Activated CD8-positive, alpha-beta T cell treated with anti-CD3 and anti-CD28 coated beads, Interleukin-2, amount 10 ng/mL, durations not matched to agents 7 days and 5 days (primary cell): ENCODE measurements at places on chromosomes 5 and 9. TPM values are rescaled to one million over a fixed set of nuclear protein-coding genes. Genes with fewer than 3 reads are reported as not detected.

The PCDHB14 gene
- not detected for total RNA-seq

The IL12B gene
- not detected for total RNA-seq

The SOHLH1 gene
- not detected for total RNA-seq

The ACTBL2 gene
- not detected for total RNA-seq

The PCDHA13 gene
- total RNA-seq, result not detected

The HAVCR2 gene
- total RNA-seq, result 78.7 TPM

The PCDHA9 gene
- total RNA-seq, result not detected

The PCDHGA11 gene
- not detected for total RNA-seq

The IL4 gene
- total RNA-seq, result not detected

The CRHBP gene
- total RNA-seq, result 0.29 TPM

DNA sequence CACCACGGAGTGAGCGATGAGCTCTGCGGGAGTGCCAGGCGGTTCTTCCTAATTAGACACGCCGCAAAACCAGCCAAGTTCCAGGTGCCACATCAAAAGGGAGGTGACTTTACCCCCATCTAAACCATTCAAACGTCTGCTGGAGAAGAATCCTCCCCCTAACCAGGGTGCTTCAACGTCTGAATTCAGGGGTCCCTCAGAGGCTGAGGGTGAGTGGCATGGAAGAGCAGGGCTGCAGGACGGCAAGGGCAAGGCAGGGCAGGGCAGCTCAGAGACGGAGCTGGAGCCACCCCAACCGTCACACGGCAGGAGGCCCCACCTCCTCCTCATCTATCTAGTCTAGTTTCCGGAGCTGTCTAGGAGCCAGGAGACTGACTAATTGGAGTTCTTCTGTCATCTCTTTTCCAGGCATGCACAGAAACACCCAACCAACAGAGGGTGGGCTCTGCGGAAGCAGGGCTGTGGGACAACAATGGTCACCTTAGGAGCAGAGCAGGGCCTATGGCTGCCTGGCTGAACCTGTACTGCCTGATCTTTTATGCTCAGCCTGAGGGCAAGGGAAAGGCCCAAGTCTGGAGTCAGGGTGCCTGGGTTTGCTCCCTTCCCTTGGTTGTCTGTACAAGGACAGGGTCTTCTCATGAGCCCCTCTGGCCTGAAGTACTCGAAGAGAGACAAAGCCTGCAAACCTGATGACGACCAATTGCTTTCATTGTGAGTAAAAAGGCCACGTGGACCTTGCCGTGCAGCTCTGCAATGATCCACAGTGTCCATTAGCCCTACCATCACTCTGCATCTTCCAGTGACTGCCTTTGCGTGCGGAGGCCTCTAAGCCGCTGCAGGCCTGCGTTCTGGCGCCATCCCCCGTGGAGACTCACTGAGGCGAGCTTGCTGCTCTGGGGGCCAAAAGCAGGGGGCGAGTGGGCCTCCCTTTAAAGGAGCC is 81.0 kb upstream of the SLC25A51 start:
- no peak overlapping the region for H3K4me3 ChIP-seq
- H3K4me1 ChIP-seq, result peaks cover 22% of the 10 kb centered on the region
- DNase-seq, result no peak
- no peaks in the 10 kb centered on the region for H3K36me3 ChIP-seq

DNA sequence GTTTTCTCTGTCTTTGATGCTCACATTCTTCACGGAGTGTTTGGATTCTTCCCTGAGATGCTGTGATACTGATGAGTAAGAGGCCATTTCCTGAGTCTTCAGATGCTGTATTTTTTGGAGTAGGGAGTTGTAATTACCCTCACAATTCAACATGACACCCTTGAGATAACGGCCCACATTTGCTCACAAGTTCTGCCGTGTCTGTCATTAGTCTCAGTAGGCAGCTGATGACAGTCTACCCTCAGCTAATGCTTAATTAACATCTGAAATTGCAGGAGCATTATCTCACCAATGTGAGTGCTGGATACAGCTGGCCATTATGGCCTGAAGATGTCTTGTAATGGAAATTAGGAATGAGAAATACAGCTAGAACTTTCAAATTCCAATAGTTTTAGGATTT is 307.1 kb upstream of the ADCY2 start:
- DNase-seq, result no peak
- no peaks in the 10 kb centered on the region for H3K36me3 ChIP-seq
- no peak overlapping the region for H3K4me3 ChIP-seq
- no peaks in the 10 kb centered on the region for H3K4me1 ChIP-seq
- H3K27me3 ChIP-seq, result no peaks in the 10 kb centered on the region

- H3K4me1 ChIP-seq, result no peaks in the 10 kb centered on the region
- DNase-seq, result no peak
- H3K36me3 ChIP-seq, result no peaks in the 10 kb centered on the region
- H3K27ac ChIP-seq, result no peak overlapping the region
Observed at GRCh38 chr9:123425261-123425821, 69.3 kb downstream of the CRB2 start.

- H3K36me3 ChIP-seq, result no peaks in the 10 kb centered on the region
- no peak for DNase-seq
- no peak overlapping the region for H3K4me3 ChIP-seq
- peaks cover 6% of the 10 kb centered on the region for H3K4me1 ChIP-seq
- peaks cover 2% of the 10 kb centered on the region for H3K27me3 ChIP-seq
Observed at GRCh38 chr5:109451146-109451545, 41.4 kb upstream of the PJA2 start.

- no peak overlapping the region for H3K4me3 ChIP-seq
- peaks cover 7% of the 10 kb centered on the region for H3K4me1 ChIP-seq
- H3K27ac ChIP-seq, result no peak overlapping the region
- DNase-seq, result no peak
- H3K27me3 ChIP-seq, result no peaks in the 10 kb centered on the region
Observed at GRCh38 chr5:139094154-139095131, 103.7 kb downstream of the SIL1 start.

DNA sequence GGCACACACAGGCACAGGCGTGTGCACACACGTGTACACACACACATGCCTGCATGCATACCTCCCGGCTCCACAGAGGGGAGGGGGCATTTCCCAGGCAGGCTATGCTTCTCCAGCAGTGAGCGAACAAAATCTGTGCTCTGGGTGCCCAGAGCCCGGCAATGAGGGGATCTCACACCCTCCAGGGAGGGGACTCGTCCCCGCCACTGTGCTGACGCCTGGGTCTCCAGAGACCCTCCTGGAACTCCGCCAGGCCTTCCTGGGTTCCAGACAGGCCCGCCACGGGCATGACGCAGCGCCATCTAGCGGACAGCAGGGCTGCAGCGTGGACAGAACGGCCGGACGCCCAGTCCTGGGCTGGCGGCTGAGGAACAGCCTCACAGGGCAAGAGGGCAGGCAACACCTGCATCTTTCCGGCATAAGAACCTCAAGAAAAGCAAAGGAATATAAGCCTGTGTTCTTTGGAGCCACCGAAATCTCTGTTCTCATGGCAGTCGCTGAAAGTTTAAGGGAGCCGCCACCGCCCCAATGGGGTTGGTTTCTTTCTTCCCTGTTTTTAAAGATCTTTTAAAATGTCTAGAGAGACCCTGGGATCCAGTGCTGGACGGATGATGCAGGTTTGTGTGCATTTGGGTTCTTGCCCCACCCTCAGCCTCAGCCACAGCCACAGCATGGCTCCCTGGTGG is 135.6 kb upstream of the PPP1R26 start:
- H3K4me1 ChIP-seq, result no peaks in the 10 kb centered on the region
- no peak overlapping the region for H3K4me3 ChIP-seq
- H3K36me3 ChIP-seq, result no peaks in the 10 kb centered on the region
- peak; percentile 59 for DNase-seq
- H3K27me3 ChIP-seq, result no peaks in the 10 kb centered on the region

- H3K4me3 ChIP-seq, result no peak overlapping the region
- H3K36me3 ChIP-seq, result peaks cover 6% of the 10 kb centered on the region
- H3K4me1 ChIP-seq, result no peaks in the 10 kb centered on the region
- no peak overlapping the region for H3K27ac ChIP-seq
Observed at GRCh38 chr5:139038613-139039305, 159.4 kb downstream of the SIL1 start.

- peaks cover 22% of the 10 kb centered on the region for H3K27me3 ChIP-seq
- DNase-seq, result no peak
- no peak overlapping the region for H3K27ac ChIP-seq
- peaks cover 8% of the 10 kb centered on the region for H3K4me1 ChIP-seq
- peaks cover 2% of the 10 kb centered on the region for H3K36me3 ChIP-seq
Observed at GRCh38 chr9:129478461-129478860, 142.4 kb downstream of the C9orf50 start.

- no peak overlapping the region for H3K4me3 ChIP-seq
- peaks cover 21% of the 10 kb centered on the region for H3K27me3 ChIP-seq
- no peaks in the 10 kb centered on the region for H3K36me3 ChIP-seq
- no peak overlapping the region for H3K27ac ChIP-seq
Observed at GRCh38 chr9:76717613-76718012, 46.6 kb upstream of the PCA3 start.

DNA sequence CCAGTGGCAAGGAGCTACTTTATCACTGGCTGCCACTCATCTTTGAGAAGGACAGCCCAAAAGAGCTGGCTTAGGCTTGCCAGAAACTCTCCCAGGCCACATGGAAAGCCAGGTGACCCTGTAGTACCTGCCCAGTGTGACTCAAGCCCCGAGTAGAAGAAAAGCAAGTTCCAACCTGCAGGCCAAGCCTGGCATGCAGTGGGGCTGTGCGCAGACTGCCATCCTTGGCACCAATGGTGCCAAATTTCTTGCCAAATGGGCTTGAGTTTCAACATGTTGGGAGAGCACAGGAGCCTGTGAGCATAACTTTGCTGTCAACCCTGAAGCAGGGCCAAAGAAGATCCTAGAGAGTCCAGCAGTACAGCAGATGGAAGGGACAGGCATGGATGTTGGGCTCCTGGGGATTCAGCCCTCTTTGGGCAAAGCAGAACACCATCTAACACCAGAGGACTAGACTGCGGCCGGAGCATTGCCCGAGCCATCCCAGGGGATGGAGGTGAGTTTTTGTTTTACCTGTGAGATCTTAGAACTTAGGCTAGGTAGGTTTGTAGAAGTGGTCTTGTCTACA is 27.3 kb upstream of the SHB start:
- H3K27me3 ChIP-seq, result peaks cover 14% of the 10 kb centered on the region
- H3K36me3 ChIP-seq, result no peaks in the 10 kb centered on the region
- H3K4me3 ChIP-seq, result no peak overlapping the region

DNA sequence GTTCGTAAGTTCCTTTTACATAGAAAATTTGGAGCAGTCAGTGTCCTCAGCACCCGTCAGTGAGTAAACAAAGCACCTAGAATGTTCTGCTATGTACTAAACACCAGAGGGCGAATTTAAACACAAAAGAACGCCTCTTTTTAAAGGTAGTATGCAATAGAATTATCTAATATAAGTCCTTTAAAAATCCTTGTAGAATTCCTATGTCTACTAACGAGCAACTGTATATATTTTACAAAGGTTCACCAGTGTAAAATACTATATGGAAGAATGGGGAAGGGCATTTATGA is 499 bp upstream of the TMEM232 start:
- H3K4me1 ChIP-seq, result peaks cover 9% of the 10 kb centered on the region
- no peak for DNase-seq
- peak overlapping the region; percentile 80 for H3K4me3 ChIP-seq
- peak overlapping the region; percentile 36 for H3K27ac ChIP-seq
- H3K36me3 ChIP-seq, result no peaks in the 10 kb centered on the region

- H3K27ac ChIP-seq, result no peak overlapping the region
- DNase-seq, result no peak
- no peak overlapping the region for H3K4me3 ChIP-seq
- H3K4me1 ChIP-seq, result no peaks in the 10 kb centered on the region
- H3K36me3 ChIP-seq, result no peaks in the 10 kb centered on the region
- H3K27me3 ChIP-seq, result no peaks in the 10 kb centered on the region
Observed at GRCh38 chr9:60545878-60546385, 368.3 kb upstream of the SPATA31A5 start.

DNA sequence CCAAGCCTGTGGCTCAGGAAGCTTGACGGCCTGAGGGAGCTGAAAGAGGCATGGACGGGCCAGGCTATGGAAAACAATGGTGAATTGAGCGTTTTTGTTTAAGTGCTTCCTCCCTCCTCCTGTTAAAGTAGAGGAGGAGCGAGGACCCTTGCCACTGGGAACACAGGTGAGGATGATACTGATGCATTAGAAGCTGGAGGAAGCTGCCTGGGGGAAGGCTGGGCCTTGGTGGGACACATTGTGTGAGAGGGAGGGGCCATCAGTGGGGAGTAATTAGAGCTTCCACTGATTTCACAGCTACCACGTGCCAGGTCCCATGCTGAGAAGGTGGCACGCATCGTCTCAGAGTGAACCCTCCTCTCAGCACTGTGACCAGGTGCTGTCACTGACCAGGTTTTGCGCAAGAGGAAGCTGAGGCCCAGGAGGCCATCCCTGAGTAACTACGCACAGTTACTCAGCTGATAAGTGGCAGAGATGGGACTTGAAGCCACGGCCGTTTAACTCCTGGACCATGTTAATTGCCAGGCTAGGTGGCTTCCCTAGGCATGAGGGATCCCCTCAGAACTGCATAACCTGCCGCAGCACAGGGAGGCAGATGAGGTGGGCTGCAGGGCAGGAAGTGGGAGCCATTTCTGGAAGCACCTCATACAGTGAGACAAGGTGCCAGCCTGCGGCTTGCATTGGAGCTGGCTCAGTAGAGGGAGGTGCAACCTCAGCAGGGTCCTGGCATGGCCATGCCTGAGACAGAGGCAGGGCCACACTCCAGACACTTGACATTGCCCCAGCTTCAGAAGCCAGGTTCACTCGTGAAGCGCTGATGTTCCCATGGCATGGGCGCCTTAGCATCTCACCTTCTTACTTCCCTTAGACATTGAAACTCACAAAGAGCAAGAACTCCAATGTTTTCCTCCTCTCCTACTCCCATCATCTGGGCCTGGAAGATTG is 195.3 kb upstream of the MVB12B start:
- H3K36me3 ChIP-seq, result no peaks in the 10 kb centered on the region
- no peak overlapping the region for H3K27ac ChIP-seq
- H3K4me1 ChIP-seq, result no peaks in the 10 kb centered on the region
- H3K4me3 ChIP-seq, result no peak overlapping the region

DNA sequence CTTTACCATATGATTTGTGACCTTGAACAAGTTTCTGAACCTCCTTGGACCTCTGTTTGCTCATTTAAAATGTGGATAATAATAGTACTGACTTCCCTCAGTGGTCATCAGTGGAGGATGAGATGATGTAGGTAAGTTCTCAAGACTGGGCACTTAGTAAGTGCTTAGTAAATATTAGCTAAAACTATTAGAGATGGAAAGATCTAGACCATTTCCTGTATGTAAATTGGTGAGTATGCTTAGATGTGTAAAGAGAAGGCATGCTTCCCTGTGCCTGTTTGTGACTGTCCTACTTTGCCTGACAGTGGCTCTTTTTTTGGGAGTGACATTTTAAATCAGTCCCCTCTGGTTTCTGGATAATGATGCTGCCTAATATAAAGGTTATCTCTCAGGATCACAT is 288.1 kb downstream of the GABRB2 start:
- no peak for DNase-seq
- H3K36me3 ChIP-seq, result no peaks in the 10 kb centered on the region
- H3K27me3 ChIP-seq, result no peaks in the 10 kb centered on the region
- H3K4me3 ChIP-seq, result no peak overlapping the region
- no peaks in the 10 kb centered on the region for H3K4me1 ChIP-seq
- no peak overlapping the region for H3K27ac ChIP-seq

GRCh38 chr5:55885359-55885758 is 34.2 kb downstream of the IL31RA start:
- H3K4me1 ChIP-seq, result peaks cover 13% of the 10 kb centered on the region
- no peak for DNase-seq
- no peak overlapping the region for H3K27ac ChIP-seq

- H3K4me1 ChIP-seq, result peaks cover 3% of the 10 kb centered on the region
- H3K27me3 ChIP-seq, result no peaks in the 10 kb centered on the region
- no peaks in the 10 kb centered on the region for H3K36me3 ChIP-seq
- H3K4me3 ChIP-seq, result no peak overlapping the region
- no peak overlapping the region for H3K27ac ChIP-seq
Observed at GRCh38 chr5:171619196-171619595, 166.4 kb upstream of the SMIM23 start.
